Ascending aorta (tissue), 2 donors: ENCODE measurements at places on chromosomes 2 and 18.

GRCh38 chr2:15810477-15811150 is 129.7 kb upstream of the MYCN start:
- H3K4me1 ChIP-seq = no peaks in the 10 kb centered on the region
- no peaks in the 10 kb centered on the region for H3K36me3 ChIP-seq
- no peak overlapping the region for H3K4me3 ChIP-seq
- DNase-seq = no peak

DNA sequence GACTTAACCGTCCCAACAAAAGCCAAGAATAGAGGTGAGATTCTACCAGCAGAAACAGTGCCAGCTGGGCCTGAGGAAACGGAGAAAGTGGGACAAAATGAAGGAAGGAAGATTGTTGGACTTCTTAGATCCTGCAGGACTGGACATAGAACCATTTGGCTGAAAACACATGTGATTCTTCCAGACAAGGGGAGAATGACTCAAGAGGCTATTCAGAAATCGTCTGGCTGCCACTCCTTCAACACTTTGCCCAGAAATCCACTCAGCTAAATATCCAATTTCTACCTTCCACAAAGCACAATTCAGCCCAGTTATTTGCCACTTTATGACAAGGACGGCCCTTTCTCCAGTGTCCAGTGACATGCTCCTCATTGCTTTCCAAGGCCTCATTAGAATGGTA is 61.6 kb downstream of the SNORC start:
- H3K27me3 ChIP-seq = peaks cover 5% of the 10 kb centered on the region
- H3K4me3 ChIP-seq = no peak overlapping the region
- no peak for DNase-seq
- no peak overlapping the region for H3K27ac ChIP-seq

DNA sequence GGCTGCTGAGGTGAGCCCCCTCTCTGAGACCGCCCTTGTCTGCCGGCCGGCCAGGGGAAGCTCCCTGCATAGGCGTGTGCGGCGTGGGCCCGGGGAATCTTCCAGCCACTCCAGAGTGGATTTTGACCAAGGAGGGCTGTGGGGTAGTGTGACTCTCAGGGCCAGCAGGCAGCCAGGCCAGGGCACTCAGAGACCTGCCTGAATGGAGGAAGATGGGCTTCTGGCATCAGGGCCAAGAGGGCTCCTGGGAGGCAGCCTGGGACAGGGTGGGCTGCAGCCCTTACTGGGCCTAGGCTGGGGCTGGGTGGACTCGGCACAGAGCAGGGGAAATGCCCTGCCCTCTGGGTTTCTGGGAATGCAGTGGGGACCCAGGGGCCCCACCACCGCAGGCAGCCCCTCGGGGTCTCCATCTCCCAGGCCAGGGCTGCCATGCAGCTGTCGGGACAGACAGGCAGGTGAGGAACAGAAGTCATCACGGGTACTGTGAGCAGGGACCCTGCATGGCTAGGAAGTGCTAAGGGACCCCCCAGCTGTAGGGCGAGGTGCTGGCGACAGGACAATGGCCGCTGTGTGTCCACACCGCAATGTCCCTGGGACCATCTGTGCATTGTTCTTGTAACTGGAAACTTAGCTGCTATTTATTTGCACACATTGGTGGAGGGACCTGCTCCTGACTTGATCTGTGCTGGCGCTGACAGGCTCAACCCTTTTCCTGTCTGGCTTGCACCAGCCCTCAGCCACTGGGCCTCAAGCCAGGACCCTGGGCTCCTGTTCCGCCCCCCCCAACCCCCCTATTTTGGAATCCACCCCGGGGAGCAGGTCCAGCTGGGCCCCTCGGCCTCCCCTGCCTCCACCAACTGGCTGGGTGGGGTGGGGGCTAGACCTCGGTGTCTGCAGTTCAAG is 4.1 kb downstream of the PDCD1 start:
- no peaks in the 10 kb centered on the region for H3K27me3 ChIP-seq
- no peaks in the 10 kb centered on the region for H3K4me1 ChIP-seq
- H3K36me3 ChIP-seq = no peaks in the 10 kb centered on the region
- no peak for DNase-seq
- H3K4me3 ChIP-seq = no peak overlapping the region
- no peak overlapping the region for H3K27ac ChIP-seq

DNA sequence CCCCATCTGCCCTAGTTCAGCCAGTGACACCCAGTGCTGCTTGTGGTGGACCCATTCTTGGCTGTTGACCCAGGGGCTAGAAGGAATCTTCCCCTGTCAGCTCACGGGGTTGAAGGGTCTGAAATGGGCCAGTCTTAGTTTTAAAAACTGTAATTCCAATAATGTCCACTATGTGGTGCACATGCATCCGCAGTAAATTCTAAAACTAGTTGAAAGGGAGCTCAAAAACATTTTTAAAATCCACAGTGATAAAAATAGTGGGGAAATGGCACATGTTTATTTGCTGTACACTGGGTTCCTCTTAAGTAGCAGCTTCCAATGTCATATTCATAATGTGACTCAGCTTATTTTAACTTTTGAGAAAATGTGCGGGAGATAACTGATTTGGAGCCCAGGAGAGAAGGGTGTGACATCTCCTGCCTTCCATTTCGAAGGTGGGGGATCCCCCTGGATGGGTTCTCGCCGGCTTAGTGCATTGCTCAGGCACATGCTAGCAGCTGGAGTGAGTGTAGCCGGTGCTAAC is 32.8 kb downstream of the GRHL1 start:
- peaks cover 9% of the 10 kb centered on the region for H3K4me1 ChIP-seq
- peak overlapping the region; percentile 65 for H3K27ac ChIP-seq
- H3K27me3 ChIP-seq = no peaks in the 10 kb centered on the region
- H3K4me3 ChIP-seq = no peak overlapping the region

DNA sequence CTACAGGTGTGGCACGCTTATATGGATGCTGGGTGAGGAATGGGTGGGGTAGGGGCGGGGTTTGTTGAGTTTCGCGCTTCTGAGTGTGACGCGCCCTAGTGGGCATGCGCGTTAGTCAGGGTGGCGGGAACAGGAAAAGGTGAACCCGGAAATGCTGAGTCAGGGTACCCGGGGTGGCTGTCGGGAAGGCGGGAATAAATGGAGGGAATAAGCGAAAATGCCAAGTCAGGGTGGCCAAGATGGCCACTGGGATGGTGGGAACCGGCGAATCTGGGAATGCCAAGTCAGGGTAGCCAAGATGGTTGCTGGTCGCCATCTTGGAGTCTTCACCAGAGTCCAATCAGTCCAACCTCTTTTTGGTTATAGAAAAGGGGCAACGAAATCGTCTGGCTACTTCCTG is 585.0 kb downstream of the SUCLG1 start:
- DNase-seq = no peak
- no peak overlapping the region for H3K4me3 ChIP-seq
- H3K27me3 ChIP-seq = no peaks in the 10 kb centered on the region
- H3K27ac ChIP-seq = no peak overlapping the region
- no peaks in the 10 kb centered on the region for H3K4me1 ChIP-seq
- no peaks in the 10 kb centered on the region for H3K36me3 ChIP-seq

- no peak overlapping the region for H3K27ac ChIP-seq
- H3K4me1 ChIP-seq = peaks cover 8% of the 10 kb centered on the region
- no peaks in the 10 kb centered on the region for H3K27me3 ChIP-seq
- no peak for DNase-seq
- H3K4me3 ChIP-seq = no peak overlapping the region
- H3K36me3 ChIP-seq = peaks cover 23% of the 10 kb centered on the region
Observed at GRCh38 chr18:76444446-76445105, 50.5 kb downstream of the ZNF516 start.

GRCh38 chr2:38432820-38433606 is 55.9 kb upstream of the ATL2 start:
- H3K27me3 ChIP-seq = no peaks in the 10 kb centered on the region
- H3K4me3 ChIP-seq = no peak overlapping the region
- DNase-seq = no peak
- peak overlapping the region; percentile 15 for H3K27ac ChIP-seq
- no peaks in the 10 kb centered on the region for H3K4me1 ChIP-seq

DNA sequence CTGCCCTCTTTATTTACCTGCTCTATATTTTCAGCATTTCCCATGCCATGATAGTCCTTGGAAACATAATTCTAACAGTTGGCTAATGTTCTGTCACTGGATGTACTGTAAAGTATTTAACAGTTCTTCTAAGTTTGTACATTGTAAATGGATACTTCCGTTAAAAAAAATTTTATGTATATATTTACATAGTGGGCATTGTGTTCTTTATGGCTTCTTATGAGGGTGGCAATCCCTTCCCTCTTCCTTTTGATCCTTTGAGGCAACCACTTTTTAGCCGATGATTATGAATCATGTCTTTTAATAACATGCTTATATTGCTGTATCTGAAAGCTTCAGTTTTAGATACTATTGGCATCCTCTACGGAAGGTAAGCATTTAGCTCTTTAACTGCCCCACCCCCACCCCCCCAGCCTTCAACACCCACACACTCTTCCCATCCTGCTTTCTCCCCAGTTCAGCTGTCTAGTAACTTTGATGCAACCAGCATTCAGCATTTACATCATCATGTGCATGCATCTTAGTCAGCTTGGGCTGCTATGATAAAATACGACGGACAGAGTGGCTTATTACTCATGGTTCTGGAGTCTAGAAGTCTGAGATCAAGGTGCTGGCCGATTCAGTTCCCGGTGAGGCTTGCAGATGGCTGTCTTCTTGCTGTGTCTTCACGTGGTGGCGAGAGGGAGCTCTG is 21.0 kb upstream of the EDAR start:
- no peaks in the 10 kb centered on the region for H3K4me1 ChIP-seq
- H3K36me3 ChIP-seq = no peaks in the 10 kb centered on the region
- H3K27me3 ChIP-seq = no peaks in the 10 kb centered on the region
- H3K4me3 ChIP-seq = no peak overlapping the region
- DNase-seq = no peak

GRCh38 chr2:219399716-219400478 is 12.2 kb upstream of the DNPEP start:
- H3K36me3 ChIP-seq = no peaks in the 10 kb centered on the region
- H3K4me3 ChIP-seq = no peak overlapping the region
- H3K4me1 ChIP-seq = peaks cover 14% of the 10 kb centered on the region
- no peak for DNase-seq
- no peak overlapping the region for H3K27ac ChIP-seq
